ENCODE measurements at places on chromosomes 16 and 17. TPM values are rescaled to one million over a fixed set of nuclear protein-coding genes. Genes with fewer than 3 reads are reported as not detected.

The MYO15B gene
- 207 TPM for total RNA-seq

The MAZ gene
- total RNA-seq: 172 TPM

GRCh38 chr17:35312790-35313711, 60.4 kb downstream of the SLFN11 start:
- peak overlapping the region; percentile 81 for H3K27ac ChIP-seq
- no peaks in the 10 kb centered on the region for H3K27me3 ChIP-seq
- peak overlapping the region; percentile 87 for H3K4me3 ChIP-seq
- H3K36me3 ChIP-seq: no peaks in the 10 kb centered on the region

- peaks cover 18% of the 10 kb centered on the region for H3K4me1 ChIP-seq
- DNase-seq: peak; percentile 41
- H3K27me3 ChIP-seq: peaks cover 15% of the 10 kb centered on the region
- H3K36me3 ChIP-seq: no peaks in the 10 kb centered on the region
- H3K4me3 ChIP-seq: peak within 1 kb of the TSS; percentile 88
Observed at GRCh38 chr16:4315186-4316107, at the start of gene GLIS2. Gene GLIS2 (plus strand): TSS chr16:4316067. CDS start chr16:4332281, 16,214 bp downstream.

GRCh38 chr17:59643159-59644140, 23.8 kb downstream of the CLTC start:
- no peaks in the 10 kb centered on the region for H3K27me3 ChIP-seq
- H3K4me1 ChIP-seq: peaks cover 68% of the 10 kb centered on the region
- H3K4me3 ChIP-seq: peak overlapping the region; percentile 21
- DNase-seq: no peak
- H3K27ac ChIP-seq: peak overlapping the region; percentile 67
- H3K36me3 ChIP-seq: peaks cover 35% of the 10 kb centered on the region

GRCh38 chr16:4067262-4068001, 48.8 kb downstream of the ADCY9 start:
- no peak for DNase-seq
- peaks cover 3% of the 10 kb centered on the region for H3K27me3 ChIP-seq
- H3K4me1 ChIP-seq: peaks cover 2% of the 10 kb centered on the region
- H3K27ac ChIP-seq: no peak overlapping the region
- no peak overlapping the region for H3K4me3 ChIP-seq
